Occipital lobe (tissue), 3 donors: ENCODE measurements at places on chromosomes 16 and 17. TPM values are rescaled to one million over a fixed set of nuclear protein-coding genes. Genes with fewer than 3 reads are reported as not detected.

Gene KCNJ18
- total RNA-seq = not detected

Gene PRSS8
- not detected for total RNA-seq

Gene PRDM7
- total RNA-seq = not detected

Gene DNAJC7
- 78.0 TPM for total RNA-seq

Gene WFDC1
- 0.62 TPM for total RNA-seq

Gene CRISPLD2
- total RNA-seq = 2.7 TPM

Gene TP53TG3C
- total RNA-seq = not detected

Gene SCPEP1
- 5.6 TPM for total RNA-seq

Gene C17orf100
- 2.3 TPM for total RNA-seq

- no peak for DNase-seq
These were observed 18.0 kb downstream of the MYLK3 start for GRCh38 chr16:46730126-46730525.

DNA sequence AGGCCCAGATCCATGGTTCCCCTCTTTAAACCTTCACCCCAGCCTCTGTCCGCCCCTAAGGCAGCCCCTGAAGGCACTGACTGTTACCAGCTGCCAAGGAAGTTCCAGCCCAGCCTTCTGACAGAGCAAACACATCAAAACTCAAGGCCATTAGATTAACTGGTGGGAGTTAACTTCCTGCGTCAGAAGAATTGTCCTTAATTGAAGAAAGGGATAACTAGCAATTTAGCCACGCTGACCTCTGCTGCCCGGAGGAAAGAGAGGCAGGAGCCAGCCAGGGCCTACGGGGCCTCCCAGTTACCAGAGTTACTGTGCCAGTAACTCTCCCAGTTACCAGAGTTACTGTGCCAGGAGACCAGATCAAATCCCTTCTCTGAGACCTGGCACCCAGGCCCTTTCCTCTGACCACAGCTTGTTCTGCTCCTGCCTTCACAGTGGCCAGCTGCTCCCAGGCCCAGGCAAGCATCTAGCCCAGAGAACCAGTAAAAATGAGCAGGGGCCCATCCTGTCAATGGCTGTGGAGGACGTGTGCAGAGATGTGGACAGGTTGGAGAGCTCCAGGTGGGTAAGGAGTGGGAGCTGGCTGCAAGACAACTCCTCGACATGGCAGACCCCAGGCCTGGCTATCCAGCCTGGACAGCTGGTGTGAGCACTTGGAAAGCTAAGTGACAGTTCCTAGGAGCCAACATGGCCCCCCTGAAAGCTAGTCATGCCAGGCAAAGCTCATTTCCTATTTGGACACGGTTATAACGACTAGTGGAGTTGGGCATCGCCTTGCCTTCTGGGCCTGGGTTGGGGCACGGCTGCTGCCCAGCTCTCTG lies 2.8 kb upstream of the PITPNM3 start:
- no peak for DNase-seq

DNA sequence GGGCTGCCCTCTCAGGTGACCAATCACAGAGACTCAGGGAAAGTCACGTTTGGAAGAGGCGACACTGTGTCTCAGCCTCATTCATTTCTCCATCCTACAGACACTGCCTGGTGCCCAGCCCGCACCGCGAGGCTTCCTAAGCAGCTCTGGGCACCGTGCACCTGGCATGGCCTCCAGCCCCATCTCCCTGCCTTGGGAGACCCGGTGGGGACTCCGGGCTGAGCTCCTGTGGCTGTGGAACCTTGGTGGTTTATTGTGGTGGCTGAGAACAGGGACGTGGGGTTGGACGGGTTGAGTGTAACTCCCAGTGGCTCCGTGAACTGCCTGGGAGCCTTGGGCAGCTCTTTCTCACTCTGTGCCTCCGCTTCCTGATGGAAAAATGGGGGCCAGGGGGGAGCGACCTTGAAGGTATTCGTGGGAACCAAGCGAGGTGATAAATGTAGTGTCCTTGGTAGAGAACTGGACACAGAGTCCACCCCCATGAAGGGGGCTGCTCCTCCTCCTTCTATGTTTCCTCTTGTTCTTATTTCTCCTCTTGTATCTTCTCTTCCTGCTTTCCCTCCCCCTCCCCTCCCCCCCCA lies 215.4 kb downstream of the SEC14L1 start:
- no peak for DNase-seq

DNA sequence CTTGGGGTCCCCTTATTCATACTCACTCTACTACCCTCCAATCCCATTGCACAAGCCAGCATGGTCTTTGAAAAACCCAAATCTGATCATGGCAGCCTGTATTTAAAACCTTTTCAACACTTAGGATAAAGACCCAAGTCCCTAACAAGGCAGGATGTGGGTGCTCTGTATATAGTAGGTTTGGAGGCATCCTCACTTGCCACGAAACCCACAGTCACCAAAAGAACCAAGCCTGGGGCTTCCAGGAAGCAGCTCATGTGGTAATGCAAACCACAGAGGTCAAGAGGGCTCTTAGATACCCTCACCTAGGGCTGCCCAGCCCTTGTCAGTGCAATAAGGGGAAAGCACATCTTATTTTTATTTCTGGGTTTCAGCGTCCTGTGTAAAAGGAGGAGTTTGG lies 218.6 kb upstream of the ASIC2 start:
- DNase-seq = no peak

DNA sequence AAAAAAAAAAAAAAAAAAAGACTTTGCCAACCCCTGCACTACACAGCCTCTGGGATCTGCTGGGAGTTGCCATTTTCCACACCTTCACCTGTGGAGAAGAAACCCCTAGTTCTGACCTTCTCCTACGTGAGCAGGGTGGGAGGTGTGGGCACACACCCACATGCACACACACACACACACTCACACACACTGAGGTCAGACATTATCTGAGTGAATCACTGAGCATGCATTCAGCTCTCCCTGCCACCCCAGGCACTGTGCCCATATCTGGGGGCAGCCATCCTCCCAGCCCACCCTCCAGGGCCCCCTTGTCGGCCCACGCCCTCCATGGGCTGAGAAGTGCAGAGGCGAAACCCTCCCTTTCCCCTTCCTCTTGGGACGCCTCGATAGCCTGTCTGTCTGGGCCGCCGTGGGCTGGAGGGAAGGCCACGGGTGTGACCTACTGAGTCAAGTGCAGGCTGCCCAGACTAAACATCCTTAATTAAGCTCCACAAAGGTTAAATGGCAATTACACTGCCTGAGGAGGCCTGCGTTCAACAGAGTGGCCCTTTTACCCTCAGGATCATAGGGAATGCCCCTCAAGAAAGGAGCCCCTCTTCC lies 143.8 kb downstream of the C16orf95 start:
- no peak for DNase-seq

- no peak for DNase-seq
These were observed 170.7 kb downstream of the SEC14L1 start for GRCh38 chr17:77311371-77311981.

- no peak for DNase-seq
These were observed 101.5 kb upstream of the CDH5 start for GRCh38 chr16:66265048-66265415.

DNA sequence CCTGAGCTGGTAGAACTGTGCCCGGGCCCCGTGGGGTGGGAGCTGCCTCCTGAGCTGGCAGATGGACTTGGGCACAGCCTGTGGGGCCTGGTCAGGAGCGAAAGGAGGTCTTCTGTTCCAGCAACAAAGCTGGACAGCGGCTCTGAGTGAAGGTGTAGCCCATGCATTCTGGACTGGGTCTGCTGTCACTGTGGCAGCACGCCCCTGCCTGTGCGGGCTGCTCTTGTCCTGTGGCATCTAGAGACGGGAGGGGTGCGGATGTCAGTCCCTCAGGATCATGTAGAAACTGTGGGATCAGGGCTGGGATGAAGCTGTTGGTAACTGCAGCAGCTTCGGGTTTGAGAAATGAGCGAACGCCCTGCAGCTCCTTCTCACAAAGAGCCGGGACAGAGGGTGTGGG lies 19.4 kb downstream of the BAIAP2 start:
- DNase-seq = no peak

GRCh38 chr17:57553526-57553925 lies 191.6 kb downstream of the CCDC182 start:
- DNase-seq = no peak

GRCh38 chr16:78246559-78246958 lies 147.1 kb downstream of the WWOX start:
- no peak for DNase-seq

DNA sequence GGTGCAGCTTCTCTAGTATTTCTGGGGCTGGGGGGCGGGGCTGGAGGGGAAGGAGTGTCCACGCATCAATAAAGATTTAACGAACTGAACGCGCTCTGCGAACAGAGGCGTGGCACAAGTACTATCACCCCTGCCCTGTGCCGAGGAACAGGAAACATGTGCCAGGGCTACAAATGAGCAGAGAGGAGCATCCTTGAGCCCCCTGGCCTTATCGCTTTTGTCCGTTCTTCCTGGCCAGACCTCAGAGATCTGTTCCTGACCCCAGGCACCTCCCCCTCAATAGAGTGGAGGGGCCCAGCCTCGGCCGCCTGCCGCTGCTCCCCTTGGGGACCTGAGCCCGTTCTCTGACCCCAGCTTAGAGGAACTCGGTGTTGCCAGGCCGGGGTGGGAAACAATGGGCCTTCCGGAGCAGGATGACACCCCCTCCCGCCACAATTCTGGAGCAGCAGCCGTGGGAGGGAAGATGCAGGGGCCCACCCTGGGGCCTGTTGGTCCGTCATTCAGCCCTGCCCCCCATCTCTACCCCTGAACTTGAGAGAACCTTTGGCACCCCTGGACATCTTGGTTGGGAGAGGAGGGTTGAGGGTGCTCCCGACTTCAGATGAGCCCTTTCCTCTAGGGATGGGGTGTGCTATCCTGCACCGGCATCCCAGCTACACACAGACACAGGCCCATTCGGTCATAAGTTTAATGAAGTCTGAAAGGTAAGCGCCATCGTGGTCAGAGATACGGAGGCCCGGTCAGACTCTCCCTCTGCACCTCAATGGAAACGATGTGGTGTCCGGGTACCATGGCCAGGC lies 1.1 kb downstream of the NAA38 start:
- DNase-seq = no peak

- no peak for DNase-seq
These were observed 42.0 kb downstream of the RPA1 start for GRCh38 chr17:1871756-1872155.

GRCh38 chr17:32671896-32672295 lies 185.1 kb downstream of the CDK5R1 start:
- no peak for DNase-seq

GRCh38 chr17:68514831-68515635 lies 2.8 kb downstream of the PRKAR1A start:
- DNase-seq = no peak

DNA sequence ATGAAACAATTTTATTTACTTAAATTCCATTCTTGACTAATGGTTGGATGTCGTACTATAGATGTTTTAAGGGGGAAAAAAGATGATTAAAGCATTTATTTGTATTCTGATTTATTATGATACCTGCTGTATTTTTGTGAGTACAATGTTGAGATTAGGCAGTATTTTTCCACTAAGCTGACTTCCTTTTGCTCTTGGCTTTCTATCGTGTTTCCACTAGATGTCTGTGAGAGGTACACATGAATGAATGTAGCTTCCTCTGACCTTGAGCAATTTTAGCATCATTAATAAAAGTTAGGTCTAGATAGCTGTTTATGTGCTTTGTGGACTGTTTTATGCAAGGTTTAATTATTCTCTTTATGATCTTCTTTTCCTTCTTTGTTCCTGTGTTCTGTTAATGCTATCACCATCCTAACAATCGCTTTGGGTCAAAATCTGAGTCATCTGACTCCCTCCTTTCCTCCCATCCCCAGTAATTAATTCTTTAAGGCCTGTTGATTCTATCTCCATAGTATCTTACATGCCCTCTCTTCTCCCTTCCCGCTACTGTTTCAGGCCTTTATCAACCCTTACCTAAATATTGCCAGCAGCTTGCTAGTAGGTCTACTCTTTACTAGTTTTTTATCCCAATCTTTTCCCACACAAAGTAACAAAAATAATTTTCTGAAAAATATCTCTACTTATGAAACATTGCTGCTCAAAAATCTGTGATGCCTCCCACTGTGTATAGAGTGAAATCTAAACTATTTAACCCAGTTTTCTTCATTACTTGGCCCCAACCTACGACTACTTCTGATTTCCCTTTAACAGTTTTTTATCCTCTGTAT lies 76.0 kb downstream of the VMP1 start:
- DNase-seq = no peak

DNA sequence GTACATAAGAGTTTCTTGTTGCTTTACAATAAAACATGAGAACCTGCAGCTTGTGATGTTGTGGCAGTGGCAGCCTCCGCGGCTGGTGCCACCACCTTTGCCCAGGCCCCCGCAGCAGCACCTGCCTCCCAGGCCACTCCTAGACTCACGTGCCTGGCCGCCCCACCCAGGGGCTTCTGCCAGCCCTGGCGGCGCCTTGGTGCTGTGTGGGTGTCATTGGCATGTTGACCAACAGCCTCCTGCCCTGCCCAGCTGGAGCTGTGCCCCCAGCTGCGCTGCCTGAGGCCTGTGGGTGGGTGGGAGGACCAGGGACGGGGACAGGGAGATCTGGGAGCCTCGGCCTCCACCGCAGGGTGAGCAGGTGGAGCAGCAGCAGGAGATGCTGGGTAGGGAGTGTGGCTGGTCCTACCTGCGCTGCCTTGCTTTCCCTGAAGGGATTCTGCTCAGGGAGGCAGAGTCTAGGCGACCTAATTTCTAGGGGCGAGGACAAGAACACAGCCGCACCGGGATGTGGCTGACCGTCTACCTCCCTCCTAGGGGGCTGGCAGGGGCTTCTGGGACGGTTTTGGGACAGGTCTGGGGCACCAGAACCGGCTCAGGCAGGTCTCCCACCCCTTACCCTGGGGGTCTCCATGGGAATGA lies 428 bp upstream of the DNASE1L2 start:
- no peak for DNase-seq

GRCh38 chr17:45150911-45151809 lies 2.9 kb downstream of the HEXIM1 start:
- DNase-seq = no peak
